ENCODE measurements at places on chromosomes 5 and 9.

DNA sequence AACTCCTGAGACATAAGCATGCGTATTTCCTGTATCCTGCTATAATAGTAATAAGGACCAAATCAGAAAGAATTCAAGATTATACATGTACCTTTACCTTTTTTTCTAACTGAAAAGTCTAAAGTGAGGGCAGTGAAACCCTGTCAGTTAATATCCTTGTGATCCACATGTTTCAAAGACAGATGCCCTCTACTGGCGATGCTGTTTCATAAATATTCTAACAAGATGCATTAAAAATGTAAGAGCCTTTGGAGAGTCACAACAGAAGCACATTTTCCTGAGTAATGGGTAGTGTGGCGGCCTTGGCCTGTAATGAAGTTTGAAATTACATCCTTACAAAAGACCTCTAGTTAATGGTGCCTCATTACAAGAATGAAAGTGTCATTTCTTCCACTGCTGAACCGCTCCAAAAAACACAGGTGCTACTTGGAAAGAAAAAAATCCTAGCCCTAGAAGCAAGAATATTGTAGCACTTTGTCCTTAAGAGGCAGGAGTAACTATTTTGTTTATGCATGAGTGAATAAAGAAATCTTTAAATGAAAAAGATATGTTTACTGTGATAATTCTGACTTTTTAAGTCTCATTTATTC is 232.6 kb downstream of the EPB41L4A start:
- no peak for DNase-seq

- DNase-seq, result no peak
These were observed 10.8 kb downstream of the FNIP1 start for GRCh38 chr5:131786036-131786435.

- no peak for DNase-seq
These were observed 9.2 kb downstream of the LHX2 start for GRCh38 chr9:124020520-124021384.

- no peak for DNase-seq
These were observed 38.3 kb downstream of the PNPLA7 start for GRCh38 chr9:137511758-137512463.

GRCh38 chr5:138538943-138539627 is 4.0 kb downstream of the ETF1 start:
- DNase-seq, result no peak

GRCh38 chr5:11898-12297 is 80.1 kb upstream of the PLEKHG4B start:
- no peak for DNase-seq

GRCh38 chr9:4417578-4418325 is 72.5 kb upstream of the SLC1A1 start:
- DNase-seq, result no peak

DNA sequence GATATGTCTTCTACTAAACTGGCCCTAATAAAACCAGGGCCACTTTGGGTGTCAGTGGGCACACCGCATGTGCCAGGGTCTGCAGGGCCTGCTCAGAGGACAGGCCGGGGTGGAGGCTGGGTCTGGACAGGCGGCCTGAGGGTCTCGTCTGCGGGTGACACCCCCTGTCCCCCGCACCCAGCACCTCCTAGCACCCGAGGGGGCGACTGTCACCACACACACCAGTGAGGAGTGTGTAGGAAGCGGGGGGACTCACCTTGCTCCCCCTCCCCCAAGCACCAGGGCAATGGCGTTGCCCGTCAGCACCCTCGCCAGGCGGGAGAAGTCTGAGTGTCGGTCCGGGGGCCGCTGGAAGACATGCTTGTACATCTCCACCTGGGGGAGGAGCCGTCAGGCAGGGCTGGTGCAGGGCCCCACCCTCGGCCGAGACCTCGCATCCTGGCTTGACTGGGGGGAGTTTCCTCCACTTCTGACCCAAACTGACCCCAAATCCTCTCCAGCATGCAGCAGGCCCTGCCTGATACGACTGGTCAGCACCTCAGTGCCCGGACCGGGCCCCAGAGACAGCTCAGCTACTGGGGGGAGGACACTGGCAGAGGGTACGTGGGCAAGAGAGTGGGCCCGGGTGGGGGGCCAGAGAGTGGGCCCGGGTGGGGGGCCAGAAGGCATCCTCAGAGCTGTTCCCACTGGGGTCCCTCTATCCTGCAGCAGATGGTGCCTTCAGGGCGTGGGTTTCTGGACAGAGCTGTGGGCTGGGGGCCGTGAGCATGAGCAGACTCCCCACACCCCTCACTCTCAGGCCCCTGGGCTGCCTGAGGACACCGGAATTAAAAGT is 18.9 kb upstream of the NSMF start:
- DNase-seq, result no peak

- peak; percentile 11 for DNase-seq
These were observed 182.1 kb upstream of the TRIM32 start for GRCh38 chr9:116504893-116505480.

DNA sequence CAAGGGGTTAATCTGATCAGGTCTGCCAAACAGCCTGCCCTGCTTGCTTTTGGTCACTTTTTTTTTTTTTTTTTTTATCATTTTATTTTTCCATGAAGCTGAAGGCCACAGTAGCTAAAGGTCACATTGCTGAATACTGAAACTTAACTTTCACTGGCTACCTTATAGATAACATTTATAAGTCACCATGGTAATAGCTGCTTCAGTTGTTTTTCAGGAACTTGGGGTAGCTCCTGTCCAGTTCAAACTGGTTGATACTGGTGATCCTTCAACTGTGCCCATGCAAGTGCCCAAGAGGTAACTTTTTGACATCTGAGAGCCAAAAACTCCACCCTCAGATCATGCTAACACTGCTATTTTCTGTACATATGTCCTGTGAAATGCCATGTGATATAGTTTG is 68.3 kb upstream of the RGS7BP start:
- no peak for DNase-seq
